Karpas-422 (cell line): ENCODE measurements at places on chromosomes 13 and 19.

DNA sequence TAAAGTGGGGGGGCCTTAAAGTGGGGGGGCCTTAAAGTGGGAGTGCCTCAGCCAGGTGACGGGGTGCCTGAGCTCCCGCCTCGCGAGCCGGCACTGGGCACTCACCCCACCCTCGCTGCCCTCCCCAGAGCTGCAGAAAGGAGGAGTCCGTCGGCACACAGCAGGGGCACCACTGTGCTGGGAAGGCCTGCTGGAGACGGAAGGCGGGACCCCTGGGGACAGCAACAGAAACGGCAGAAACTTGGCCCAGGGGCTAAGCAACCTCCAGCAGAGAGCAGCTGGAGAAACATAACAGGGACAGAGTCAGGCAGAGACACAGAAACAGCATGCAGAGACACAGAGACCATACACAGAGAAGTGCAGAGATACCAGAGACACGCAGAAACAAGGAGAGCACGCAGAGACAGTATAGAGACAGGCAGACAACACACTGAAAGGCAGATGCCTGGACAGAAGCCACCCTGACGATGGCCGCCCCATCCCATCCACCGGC, 7.9 kb downstream of the CFD start:
- DNase-seq, result no peak

DNA sequence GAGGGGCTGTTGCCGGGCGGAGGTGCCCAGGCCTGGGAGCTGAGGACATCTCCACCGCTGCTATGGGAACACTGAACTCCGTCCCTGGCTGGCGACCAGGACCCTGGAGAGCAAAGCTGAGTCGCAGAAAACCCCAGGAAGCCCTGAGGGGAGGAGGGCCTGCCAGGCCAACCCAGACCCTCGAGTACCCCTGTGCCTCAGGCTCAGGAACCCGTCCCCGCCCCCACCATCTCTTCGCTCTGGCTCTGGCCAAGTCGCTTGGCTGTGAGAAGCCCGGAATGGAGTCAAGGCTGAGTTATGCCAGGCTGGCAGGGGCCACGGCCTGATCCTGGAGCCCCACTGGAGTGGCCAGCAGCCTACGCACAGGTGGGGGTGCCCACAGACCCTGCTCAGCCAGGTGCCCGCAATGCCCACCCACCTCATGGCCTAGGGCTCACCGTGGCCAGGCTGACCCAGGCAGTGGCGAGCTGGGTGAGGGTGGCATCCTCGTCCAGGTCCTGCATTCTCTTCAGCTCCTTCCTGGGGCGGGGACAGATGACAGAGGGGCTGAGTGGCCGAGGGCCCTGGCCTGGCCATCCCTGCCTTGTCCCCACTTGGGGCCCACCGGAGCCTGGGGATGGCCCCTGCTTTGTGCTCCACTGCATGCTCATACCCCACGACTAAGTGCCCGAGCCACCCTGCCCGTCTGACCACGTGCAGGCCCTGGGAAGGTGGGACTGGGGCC, 8.5 kb upstream of the CERS1 start:
- DNase-seq, result no peak

DNA sequence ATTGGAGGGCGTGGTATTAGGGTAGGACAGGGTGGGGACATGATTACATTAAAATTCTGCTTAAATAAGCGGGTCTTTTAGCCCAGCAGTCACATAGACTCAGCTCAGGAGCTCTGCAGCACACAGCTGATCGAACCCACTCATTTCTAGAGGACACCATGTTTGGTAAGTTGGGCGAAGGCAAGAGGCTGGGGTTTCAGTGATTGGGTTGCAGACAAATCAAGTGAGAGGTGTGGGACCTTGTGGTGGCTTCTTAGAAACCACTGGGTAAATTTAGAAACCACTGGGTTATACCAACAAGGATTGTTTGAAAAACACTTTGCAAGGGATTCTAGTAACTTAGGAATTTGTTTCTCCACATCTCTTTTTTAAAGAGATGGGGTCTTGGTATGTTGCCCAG, at the start of gene LEUTX:
Gene LEUTX (plus strand): TSS at position 92 of the 400 bp plus-strand sequence. CDS start 67 bp downstream, at position 159.
- no peak for DNase-seq

DNA sequence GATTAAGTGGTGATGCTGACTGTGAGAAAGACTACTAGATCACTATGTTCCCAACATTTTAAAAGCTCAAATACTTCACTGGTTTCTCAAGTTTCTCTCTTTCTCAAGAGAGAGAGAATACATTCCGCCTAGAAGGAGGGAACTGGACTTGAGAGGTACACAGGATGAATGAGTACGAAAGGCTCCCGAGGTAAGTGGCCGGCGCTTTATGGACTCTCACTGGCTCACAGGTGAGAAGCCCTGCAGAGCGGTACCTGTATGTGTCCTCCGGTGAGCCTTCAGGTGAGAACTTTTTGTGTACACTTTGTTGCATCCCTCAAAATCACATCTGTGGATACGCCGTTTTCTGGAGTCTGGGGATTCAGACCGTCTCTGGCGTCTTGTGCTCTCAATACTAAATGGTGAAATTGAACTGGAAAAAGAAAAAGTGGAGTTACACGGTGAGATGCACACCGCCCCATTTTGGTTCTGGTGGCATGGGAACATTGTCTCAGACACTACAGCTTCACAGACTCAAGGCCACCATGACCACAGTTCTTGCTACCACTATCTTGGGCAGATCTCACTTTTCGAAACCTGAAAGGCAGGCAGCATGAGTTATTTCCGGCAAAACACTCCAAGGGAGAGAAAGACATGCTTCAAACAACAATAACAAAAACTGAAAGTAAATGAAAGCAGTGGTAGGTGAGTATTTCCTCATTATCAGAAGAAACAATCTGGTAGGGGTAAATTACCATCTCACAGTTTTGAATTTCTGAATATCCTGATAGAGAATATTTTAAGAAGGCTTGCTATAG, 418.9 kb downstream of the KLF12 start:
- no peak for DNase-seq

DNA sequence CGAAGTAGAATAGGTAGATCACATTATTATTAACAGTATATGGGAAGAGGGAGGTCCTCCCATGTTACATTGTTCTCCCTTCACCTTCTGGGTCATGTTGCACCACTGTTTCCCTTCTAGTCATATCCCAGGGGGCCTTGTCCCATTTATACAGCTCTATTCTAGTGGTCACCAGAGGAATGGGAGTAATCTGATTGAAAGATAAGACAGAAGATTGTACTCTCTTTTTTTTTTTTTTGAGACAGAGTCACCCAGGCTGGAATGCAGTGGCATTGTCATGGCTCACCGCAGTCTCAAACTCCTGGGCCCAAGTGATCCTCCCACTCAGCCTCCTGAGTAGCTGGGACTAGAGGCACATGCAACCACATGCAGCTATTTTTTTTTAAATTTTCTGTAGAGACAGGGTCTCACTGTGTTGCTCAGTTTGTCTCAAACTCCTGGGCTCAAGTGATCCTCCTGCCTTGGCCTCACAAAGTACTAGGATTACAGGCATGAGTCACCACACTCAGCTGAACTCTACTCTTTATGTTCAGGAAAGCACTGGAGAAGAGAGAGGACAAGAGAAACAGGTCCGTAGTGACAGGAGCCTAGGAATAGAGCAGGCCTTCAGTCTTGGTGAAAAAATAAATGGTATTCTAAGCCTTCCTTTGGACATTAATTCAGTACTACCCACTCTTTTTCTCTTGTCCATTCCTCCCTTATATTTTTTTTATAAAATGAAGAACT, 4.3 kb upstream of the ZNF529 start:
- DNase-seq, result no peak

GRCh38 chr19:6362351-6362801, 1.0 kb downstream of the CLPP start:
- DNase-seq, result peak; percentile 46

DNA sequence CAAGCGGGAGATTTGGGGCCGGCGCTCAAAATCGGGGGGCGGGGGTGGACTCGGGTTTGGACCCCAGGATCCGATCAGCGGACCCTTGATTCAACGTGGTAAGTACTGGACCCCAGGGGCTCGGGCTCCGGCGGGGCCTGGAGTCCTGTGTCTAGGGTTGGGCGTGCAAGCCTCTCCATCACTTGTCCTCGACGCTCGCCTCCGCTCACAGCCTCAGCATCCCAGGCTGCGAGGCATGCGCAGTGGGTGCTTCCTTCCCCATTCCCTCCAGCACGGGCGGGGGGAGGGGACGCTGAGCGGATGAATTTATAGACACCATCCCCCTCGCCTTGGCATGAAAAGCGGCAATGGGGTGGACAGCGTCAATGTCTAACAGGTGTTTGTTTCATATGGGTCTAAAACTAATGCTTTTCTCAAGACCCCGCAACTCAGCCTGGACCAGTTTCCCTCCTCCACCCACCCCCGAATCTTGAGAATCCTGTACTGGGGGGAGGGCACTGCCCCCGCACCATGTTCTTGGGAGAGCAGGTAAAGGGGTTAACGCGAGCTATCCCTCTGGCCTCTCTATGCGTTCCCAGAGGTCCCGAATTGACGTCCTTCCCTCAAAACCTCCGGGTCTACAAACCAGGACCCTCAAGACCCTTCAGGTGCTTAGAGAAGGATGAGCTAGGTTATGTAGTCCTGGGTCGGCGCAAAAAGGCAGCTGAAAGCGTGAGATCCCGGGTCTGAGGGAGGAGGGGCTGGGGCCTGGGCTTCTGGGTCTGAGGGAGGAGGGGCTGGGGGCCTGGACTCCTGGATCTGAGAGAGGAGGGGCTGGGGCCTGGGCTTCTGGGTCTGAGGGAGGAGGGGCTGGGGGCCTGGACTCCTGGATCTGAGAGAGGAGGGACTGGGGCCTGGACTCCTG, 579 bp downstream of the CPT1C start:
- peak; percentile 54 for DNase-seq

- no peak for DNase-seq
Observed at GRCh38 chr19:41564515-41565378, 11.2 kb upstream of the CEACAM21 start.

GRCh38 chr19:51136851-51137551, 5.1 kb upstream of the SIGLEC7 start:
- no peak for DNase-seq

DNA sequence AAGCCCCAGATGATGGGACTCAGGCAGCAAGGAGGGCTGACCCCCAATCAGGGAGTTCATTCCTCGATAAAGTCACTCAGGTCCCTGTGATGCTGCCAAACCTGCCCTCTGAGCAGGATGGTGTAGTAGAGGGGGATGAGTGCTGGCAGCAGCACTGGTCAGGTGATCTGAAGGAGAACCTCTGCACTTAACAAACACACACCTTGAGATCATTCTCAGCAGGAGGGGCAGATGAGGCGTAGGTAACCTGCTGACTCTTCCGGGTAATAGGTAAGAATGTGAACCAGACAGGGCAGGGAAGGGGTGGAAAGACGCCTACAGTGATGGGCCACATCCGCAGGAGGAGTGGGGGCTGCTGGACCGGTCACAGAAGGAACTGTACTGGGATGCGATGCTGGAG, 3.2 kb downstream of the ZNF446 start:
- DNase-seq, result no peak

DNA sequence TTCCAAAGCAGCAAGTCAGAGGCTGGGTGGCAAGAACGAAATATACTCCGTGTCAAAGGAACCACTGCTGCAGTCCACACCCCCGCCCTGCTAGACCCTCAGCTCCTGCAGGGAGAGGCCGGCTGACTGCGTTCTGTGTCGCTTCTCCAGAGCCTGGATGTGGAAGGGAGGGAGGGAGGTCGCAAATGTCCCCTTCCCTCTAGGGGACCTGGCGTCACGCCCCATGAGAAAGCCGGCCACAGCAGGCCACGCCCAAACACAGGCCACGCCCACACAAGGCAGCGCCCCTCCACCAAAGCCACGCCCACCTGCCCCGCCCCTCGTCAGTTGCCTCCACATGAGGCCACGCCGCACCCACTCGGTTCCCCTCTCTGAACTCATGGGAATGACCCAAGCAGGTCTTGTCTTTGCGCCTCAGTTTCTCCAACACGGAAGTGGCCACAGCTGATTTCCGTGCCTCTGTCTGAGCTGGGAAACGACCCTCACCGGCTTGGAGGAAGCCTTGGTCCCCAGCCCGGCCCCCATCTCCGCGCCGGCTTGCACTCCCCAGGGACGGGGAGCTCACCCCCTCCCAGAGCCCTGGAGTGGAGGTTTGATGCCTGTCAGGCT, 38.4 kb upstream of the TCF3 start:
- DNase-seq, result peak; percentile 91

DNA sequence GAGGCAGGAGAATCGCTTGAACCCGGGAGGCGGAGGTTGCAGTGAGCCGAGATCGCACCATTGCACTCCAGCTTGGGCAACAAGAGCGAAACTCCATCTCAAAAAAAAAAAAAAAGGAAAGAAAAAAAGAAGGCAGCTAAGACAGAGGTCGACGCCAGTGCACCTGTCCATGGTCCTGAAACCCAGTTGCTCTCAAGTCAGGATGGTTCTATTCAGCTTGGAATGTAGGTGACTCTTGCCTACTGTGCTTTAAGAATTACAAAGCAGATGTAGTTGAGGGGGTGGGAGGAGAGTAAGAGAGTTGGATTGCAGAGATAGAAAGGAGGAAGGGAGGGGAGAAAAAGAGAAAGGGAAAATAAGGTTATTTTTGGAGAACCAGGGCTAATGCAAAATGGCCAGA, 18.7 kb downstream of the CACNG7 start:
- DNase-seq, result peak; percentile 80

- DNase-seq, result no peak
Observed at GRCh38 chr13:72931311-72931710, 127.5 kb upstream of the KLF5 start.

GRCh38 chr19:39672473-39672872, 16.8 kb downstream of the LGALS16 start:
- DNase-seq, result no peak

- no peak for DNase-seq
Observed at GRCh38 chr13:80921971-80922370, 581.0 kb upstream of the SPRY2 start.

GRCh38 chr19:33301144-33301899, 1.0 kb downstream of the CEBPA start:
- no peak for DNase-seq

GRCh38 chr13:101618440-101619187, 166.1 kb downstream of the ITGBL1 start:
- DNase-seq, result no peak

GRCh38 chr19:49863254-49863934, 4.0 kb downstream of the PNKP start:
- DNase-seq, result no peak

GRCh38 chr19:54345938-54346386, 7.0 kb upstream of the LILRA4 start:
- DNase-seq, result peak; percentile 87

- no peak for DNase-seq
Observed at GRCh38 chr13:80047406-80047805, 293.5 kb downstream of the SPRY2 start.

DNA sequence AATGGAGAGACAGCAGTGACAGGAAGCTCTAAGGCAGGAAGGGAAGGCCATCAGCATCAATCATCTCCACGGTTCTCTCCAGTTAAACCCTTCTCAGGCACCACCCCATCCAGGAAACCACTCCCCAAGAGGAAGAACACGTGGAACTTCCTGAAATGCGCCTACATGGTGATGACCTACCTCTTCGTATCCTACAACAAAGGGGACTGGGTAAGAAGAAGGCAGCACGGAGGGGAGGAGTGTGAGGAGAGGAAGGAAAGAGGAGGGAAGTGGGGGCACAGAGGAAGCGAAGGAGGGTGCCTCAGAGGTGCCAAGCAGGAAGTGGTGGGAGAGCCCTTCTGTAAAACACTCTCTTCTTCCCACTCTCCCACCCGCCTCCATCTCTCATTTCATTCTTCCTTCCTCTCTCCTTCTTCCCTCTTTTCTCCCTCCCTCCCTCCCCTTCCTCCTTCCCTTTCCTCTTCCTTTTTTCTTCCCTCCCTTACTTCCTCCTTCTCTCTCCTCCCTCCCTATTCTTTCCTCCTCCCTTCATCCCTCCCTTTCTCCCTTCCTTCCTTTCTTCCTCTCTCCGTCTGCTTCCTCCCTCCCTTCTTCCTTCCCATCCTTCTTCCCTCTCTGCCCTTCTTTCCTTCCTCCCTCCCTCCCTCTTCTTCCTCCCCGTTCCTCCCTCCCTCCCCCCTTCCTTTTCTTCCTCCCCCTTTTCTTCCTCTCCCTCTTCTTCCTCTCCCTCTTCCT, 12.6 kb downstream of the ZSCAN5A start:
- no peak for DNase-seq
